ENCODE measurements at places on chromosomes 16 and 17.

- no peak for DNase-seq
Measured at GRCh38 chr16:19757026-19757425, 39.0 kb downstream of the IQCK start.

- no peak for DNase-seq
Measured at GRCh38 chr17:4642286-4642685, 808 bp upstream of the ALOX15 start.

- no peak for DNase-seq
Measured at GRCh38 chr16:65071433-65072311, 50.2 kb downstream of the CDH11 start.

GRCh38 chr17:72274614-72275013, 153.8 kb downstream of the SOX9 start:
- no peak for DNase-seq

DNA sequence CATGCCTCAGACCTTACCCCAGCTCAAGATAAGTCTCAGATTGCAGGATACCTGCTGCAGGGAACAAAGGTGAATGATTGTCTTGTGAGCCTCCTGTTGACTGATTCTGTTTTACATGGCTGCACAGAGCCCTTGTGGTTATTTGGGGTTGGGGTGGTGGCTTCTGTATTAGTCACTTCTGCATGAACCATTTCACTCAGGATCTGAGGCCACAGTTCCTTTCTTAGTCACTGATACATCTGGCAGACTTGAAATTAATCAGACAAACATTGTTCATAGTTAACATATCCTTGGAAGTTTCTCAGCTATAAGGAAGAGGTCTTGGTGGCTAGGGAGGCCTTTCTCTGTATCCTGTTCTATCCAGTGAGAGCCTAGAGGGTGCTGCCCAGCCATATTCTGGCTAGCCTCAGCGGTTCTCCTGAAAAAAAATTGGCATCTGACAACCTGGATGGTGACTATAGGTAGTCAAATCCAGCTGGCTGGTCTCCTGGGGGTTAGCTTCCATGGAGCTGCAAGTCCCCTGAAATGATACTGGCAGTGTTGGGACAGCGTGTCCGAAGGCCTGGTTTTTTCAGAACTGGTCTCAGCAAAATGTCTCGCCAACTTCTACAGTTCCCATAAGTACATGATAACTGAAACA, 8.4 kb upstream of the PLK1 start:
- DNase-seq, result no peak

DNA sequence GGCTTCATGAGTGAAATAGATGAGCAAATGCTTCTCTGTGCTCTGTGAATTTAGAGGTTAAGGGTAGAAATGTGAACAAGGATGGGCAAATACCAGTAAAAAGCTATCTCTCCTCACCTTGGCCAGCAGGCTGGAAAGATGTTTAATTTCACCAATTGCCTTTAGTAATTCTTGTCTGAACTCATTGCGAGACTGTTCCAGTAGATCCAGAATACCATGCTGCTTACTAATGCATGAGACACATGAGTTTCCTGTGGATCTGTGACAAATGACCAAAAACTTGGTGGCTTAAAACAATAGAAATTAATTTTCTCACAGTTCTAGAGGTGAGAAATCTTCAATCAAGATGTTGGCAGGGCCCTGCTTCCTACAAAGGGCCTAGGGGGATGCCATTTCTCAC, 9.3 kb upstream of the ZNF624 start:
- DNase-seq, result no peak

GRCh38 chr17:78803186-78803845, 21.2 kb upstream of the CYTH1 start:
- no peak for DNase-seq

- DNase-seq, result no peak
Measured at GRCh38 chr16:49274591-49274990, 7.0 kb downstream of the CBLN1 start.

- no peak for DNase-seq
Measured at GRCh38 chr16:50146479-50147435, 6.3 kb upstream of the TENT4B start.

DNA sequence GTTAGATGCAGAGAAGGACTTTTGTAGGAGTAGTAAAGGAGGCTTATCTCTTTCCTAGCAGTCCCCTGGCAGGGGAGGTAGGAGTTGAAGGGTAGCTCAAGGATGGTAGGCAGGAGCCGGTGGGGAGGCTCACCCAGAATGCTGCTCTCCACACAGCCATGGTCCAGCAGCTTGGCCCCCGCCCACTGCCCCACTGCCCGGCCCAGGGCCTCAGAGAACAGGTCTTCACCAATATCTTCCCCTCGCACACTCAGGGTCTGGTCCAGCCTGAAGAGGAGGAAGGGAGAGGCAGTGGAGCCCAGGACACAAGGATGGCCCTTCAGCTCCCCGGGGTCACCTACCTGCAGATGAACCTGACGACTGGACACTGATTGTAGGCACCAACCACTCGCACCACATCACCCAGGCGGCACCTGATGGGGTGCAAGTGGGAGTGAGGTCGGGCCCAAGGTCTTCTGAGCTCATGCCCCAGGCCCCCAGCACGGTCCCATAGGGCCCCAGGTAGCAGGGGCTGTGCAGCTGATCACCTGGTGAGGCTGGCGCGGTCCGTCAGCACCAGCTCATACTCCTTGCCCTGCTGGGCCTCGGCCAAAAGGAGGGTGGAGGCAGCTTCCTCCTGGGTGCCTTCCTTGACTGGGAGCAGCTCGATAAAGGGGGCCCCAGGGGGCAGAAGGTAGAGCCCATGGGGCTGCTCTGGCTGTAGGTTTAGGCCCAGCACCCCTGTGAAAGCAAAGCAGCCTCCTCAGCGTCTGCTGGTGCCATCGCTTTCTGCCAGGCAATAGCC, 3.6 kb downstream of the GHDC start:
- no peak for DNase-seq

DNA sequence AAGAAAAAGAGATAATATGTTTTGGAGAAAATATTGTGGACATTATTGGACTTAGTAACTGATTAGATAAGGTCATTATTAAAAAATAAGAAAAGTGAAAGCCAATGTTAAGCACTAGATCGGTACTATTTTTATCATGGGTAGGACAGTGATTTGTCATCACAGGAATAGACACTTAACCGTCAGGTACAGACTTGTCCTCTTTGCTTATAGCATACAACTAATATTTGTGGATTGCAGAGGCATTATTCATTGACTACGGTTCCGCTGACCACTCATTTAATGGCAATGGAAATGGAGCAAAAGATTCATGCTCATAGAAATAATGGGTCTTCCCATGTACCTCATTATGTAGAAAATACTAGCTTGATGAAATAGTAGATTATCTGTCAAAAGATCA, 596.3 kb upstream of the CA10 start:
- no peak for DNase-seq

DNA sequence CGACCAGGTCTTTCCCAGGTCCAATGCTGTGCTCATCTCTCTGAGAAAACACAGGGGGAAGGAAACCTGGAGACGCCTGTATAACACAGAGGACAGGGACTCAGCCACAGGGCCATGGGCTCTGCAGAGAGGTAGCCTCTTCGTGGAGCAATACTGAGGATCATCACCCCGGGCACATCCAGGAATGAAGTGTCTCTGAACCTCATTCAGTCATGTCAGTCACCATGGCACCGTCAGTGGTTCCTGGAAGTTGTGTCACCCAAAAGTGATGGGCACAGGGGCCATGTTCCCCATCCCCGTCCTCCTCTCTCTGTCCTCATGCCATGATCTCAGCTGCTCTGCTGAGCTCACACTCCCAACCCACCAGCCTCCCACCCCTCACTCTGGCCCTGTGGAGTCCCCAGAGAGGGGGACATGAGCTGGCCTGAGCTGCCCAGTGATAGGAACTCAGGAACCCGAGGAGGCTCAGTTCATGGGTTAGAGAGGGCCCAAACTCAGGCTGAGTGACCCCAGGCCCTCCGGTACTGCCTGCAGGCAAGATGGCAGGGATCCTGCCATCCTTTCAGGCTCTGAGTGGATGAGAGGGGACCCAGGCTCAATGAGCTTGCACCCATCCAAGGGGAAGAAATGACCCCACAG, 53.4 kb downstream of the PITPNM3 start:
- DNase-seq, result no peak

DNA sequence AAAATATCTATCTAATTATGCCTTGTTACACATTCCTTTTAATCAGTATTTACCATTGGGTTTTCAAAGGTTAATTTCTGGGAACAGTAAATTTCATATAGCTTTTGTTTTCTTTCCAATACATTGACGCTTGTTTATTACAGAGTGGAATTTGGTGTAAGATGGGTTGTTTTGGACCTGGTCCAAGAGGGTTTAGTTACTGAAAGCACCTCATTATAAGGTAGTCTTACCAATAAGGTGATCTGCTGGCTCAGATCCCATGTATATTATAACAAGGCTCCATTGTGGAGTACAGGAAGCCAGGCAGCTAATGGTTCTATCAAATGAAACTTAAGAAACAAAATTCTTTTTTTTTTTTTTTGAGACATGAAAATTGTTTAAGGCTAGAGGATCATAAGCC, 87.3 kb upstream of the NACA2 start:
- DNase-seq, result no peak

DNA sequence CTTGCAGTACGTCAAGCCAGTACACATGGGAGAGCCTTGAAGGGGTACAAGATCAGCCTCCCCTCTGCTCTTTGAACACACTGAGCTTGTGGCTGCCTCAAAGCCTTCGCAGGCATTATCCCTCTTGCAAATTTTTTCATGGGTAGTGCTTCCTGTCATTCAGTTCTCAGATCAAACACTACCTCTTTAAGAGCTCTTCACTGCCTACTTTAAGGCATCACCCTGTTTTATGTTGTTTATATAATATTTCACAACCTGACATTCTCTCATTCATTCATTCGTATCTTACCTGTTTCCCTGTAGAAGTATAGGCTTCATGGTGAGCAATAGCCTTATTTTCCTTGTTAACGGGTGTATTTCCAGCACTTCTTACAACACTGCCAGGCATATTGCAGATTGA, 269.1 kb downstream of the CDH13 start:
- no peak for DNase-seq

DNA sequence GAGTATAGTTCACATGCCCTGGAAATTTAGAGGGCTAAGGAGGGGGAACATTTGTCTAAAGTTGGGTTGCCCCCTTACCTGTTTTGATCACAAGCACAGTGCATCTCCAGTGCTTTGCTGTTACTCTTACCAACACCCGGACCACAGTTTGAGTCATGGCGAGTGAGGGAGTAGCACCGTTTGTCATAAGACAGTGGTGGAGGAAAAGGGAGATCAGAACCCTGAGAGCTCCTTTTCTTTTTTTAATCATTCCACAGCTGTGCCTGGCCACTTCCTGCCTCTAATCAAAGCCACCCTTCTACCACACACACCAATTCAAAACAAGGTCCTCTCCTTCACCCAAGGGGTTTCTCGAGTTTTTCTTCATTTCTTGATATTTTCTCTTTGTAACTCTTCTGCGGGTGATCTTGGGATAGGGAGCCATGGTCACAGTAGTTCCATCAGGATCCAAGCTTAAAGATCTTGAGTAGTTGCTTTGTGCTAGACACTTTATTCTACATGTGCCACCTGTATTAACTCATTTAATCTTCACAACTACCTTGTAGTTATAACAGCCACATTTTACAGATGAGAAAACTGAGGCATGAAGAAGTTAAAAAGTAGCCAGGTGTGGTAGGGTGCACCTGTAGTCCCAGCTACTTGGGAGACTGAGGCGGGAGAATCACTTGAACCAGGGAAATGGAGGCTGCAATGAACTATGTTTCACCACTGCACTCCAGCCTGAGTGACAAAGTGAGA, 5.0 kb upstream of the MYL4 start:
- DNase-seq, result peak; percentile 14

DNA sequence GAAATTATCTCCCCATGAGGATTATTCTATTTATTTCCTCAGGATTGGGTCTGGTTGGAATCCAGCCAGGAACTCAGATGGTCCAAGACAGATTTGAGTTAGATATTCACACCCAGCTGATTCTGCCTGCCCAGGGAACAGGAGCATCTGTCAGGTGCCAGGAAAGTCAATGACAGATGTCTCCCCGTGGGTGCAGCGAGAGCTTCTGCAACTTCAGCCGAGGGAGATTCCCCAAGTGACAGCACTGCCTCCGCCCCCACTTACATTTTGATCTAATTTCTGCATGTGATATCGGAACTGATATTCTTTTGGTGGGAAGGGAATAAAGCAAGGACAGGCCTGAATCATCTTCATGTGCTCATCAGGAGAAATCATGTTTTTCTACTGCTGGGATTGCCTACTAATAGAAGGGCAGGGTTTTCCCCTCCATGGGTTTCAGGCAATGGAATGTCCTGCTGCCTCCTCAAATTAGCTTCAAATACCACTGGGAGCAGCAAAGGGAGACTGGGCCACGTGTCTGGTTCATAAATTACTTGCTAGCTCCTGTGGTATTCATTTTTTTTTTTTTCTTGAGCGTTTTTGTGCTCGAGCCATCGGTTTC, 15.7 kb upstream of the DHX8 start:
- no peak for DNase-seq

DNA sequence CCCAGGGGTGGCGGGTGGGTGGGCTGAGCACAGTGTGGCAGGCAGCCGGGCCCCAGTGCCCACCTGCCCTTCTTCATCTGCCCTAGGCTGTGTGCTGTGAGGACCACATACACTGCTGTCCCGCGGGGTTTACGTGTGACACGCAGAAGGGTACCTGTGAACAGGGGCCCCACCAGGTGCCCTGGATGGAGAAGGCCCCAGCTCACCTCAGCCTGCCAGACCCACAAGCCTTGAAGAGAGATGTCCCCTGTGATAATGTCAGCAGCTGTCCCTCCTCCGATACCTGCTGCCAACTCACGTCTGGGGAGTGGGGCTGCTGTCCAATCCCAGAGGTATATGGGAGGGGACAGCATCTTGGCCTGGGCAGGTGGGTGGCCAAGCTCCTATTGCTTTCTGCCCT, 6.4 kb downstream of the GRN start:
- DNase-seq, result no peak

- DNase-seq, result no peak
Measured at GRCh38 chr17:77830816-77831473, 127.6 kb upstream of the TNRC6C start.

DNA sequence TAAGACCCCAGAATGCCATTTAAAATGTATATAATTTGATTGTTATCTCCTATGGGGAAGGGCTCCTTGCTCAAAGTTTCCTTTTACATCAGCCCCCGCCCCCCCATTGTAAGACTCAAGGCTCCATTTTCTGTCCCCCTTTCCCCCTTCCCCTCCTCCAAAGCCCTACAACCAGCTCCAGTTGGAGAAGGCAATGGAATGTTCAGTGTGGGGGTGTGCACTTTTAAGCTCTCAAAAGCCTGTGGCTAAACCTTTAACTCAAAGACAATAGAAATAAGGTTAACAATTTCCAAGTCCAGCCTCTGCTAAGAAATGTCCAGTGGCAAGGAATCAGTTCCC, 114.7 kb downstream of the NOG start:
- DNase-seq, result no peak

GRCh38 chr17:76529224-76530094, 8.1 kb downstream of the CYGB start:
- DNase-seq, result no peak

GRCh38 chr16:29808219-29808900, 2.0 kb downstream of the MAZ start:
- no peak for DNase-seq

- DNase-seq, result no peak
Measured at GRCh38 chr16:66858740-66859396, 14.7 kb downstream of the CA7 start.

- DNase-seq, result no peak
Measured at GRCh38 chr17:79036596-79036995, 12.6 kb downstream of the C1QTNF1 start.

Measured in T follicular helper cell (primary cell).